ENCODE measurements at places on chromosomes 5 and 9.
A peak's percentile ranks its signal among the peaks of the same experiment; 100 is the strongest.

GRCh38 chr9:137333016-137333671 lies 31.1 kb upstream of the NRARP start:
- DNase-seq: no peak

- peak; percentile 74 for DNase-seq
Observed at GRCh38 chr9:114804505-114804904, 1.3 kb downstream of the TNFSF15 start.

DNA sequence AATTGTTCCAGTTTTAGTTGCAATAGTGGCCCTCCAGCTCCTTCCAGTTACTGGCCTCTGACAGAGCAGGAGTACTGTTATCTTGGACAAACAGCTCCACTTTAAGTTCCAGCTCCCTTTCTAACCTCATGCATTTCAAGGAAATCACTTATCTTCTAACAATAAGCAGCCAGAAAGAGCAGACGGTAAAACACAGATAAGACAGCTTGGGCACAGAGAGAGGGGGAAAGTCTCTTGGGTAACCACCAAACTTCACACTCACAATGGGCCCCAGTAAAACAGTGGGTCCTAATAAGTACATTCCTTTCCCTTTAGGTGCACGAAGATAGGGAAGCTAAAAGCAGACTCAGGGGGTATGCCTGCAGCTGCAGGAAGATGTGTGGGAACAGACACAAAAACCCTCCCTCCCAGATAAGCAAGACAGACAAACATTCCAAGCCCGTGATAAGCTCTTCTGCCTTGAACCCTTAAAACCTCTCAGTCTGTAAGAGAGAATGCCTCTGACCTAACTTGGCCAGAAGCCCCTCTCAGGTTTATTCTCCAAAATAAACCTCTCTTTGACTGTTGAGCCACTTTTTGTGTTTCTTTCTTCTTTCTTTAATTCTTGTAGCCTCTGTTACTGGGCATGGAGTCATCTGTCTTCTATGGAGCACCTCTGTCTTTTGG lies 30.8 kb downstream of the OR1J1 start:
- DNase-seq: no peak

GRCh38 chr5:107532916-107533315 lies 137.8 kb downstream of the EFNA5 start:
- no peak for DNase-seq

DNA sequence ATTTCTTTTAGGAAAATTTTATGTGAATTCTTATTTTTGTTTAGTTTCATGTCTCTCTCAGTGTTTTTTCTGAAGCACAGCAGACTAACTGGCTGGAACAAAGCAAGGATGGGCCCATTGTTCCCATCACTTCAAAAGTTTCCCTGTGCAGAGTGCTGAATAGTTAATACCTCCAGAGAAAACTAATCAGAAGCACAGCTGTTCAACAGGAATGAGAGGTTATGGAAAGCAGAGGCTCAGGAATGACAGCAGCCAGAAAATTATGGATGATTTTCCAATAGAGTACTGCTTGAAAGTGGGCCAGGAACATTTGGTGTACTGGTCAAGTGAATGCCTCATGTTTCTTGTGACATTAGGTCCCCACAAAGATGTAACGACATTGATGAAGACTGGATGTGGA lies 173.0 kb upstream of the TARS1 start:
- DNase-seq: no peak

DNA sequence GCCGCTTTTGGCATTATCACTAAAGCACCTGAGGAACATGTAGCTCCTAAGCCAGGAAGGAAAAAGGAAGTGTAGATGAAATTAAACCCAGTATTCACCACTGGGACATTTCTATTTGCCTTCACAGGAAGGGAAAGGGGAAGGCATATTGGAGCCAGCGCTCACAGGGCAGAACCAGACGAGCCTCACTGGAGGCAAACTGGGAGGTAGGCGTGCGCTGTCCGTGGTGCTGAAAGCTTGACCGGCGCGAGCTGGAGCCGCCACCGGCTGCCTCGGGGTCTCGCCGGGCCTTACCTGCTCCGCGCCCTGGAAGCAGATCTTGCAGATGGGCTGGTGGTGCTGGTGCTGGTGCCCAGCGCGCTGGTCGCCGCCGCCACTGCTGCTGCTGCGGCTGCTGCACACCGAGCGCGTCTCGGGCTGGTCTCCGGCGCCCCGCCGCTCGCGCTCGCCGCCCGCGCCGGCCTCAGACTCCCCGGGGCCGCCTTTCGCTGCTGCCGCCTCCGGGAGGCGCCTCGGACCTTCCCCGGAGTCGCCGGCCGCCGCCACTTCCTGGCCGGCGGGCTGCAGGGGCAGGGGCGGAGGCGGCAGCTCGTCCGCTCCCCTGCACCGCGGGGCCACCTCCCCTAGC lies 732 bp downstream of the MARCHF11 start:
- peak; percentile 45 for DNase-seq

DNA sequence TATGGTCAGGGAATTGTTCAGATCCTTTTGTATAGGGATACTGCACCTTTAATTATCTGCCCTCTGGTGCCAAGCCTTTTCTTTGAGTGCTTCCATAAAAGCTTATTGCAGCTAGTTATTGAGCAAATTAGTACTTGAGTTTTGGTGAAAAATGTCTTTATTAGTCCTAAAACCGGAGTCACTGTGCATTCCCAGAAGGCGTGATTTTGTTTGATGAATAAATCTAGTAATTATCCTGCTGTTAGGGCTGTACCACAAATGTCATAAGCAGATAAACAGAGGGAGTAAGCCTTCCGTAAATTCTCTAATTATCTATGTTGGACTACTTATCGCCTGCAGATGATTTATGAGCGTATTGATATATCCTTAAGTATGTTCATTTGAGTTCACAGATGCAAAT lies 620.7 kb upstream of the ARRDC3 start:
- DNase-seq: no peak

Data from mammary epithelial cell (primary cell).